G401 (cell line): ENCODE measurements at places on chromosomes 11 and 22. TPM values are rescaled to one million over a fixed set of nuclear protein-coding genes. Genes with fewer than 3 reads are reported as not detected.

SLC5A1 gene
- not detected in 2 replicates for total RNA-seq

IGLL5 gene
- not detected in 2 replicates for total RNA-seq

GAS2 gene
- not detected in 2 replicates for total RNA-seq

RASD2 gene
- total RNA-seq, result not detected in 2 replicates

LUZP2 gene
- not detected in 2 replicates for total RNA-seq

RAB36 gene
- total RNA-seq, result 1.5 and 3.3 TPM in 2 replicates

SCGB1C1 gene
- total RNA-seq, result not detected in 2 replicates

RGL4 gene
- total RNA-seq, result not detected in 2 replicates

KRTAP5-8 gene
- not detected in 2 replicates for total RNA-seq

MAPK8IP2 gene
- total RNA-seq, result 28.3 and 39.8 TPM in 2 replicates

CDC42BPG gene
- 1.6 and 2.3 TPM in 2 replicates for total RNA-seq

RASSF10 gene
- total RNA-seq, result not detected in 2 replicates

DNAJB7 gene
- not detected in 2 replicates for total RNA-seq

MRGPRE gene
- not detected in 2 replicates for total RNA-seq

TNNI2 gene
- total RNA-seq, result not detected in 2 replicates

F2 gene
- total RNA-seq, result not detected in 2 replicates

TMPRSS6 gene
- not detected in 2 replicates for total RNA-seq
